Cerebellum (tissue), 4 donors: ENCODE measurements at places on chromosomes 4 and X.
A peak's percentile ranks its signal among the peaks of the same experiment; 100 is the strongest.

DNA sequence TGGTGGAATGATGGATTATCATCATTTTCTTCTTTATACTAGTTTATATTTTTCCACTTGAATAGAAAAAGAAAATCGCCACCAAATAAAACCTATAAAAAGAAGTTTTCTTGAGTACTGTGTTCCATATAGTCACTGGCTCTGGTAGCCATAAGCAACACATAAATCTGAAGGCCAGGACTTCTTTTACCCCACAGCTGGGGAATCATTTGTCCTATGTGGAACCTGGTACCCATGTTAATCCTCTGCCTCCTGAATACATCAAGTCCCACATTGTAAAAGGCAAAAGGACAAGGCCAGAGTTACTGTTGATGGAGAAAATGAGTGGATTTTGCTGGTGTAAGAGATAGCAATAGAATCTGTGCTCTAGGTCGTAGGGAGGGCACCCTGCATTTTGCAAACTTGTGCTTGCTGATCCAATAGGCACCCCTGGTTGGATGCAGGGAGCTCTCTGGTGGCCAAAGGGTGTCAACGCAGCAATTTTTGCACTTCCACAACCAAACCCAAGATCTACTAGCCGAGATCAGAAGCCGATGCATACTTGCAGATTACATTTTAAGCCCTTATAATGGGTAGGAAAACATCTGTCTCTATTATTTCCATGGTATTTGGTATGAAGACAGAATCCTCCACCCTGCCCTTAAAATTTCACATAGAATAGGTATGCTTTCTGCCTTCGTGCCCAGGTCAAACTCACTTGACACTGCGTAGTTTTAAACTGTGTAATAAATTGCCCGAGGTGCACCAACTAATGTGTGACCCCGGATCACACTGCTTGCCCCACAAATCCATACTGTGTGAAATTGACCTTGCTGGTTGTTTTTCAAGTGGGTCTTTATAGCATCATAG lies 146.2 kb upstream of the SCML1 start:
- DNase-seq, result peak; percentile 41

GRCh38 chr4:180426938-180427337 lies 1816.3 kb upstream of the TENM3 start:
- DNase-seq, result no peak

- peak; percentile 41 for DNase-seq
These were observed 32.6 kb downstream of the DCK start for GRCh38 chr4:71026086-71026485.

- no peak for DNase-seq
These were observed 1.6 kb downstream of the KLHL13 start for GRCh38 chrX:118114971-118115370.

DNA sequence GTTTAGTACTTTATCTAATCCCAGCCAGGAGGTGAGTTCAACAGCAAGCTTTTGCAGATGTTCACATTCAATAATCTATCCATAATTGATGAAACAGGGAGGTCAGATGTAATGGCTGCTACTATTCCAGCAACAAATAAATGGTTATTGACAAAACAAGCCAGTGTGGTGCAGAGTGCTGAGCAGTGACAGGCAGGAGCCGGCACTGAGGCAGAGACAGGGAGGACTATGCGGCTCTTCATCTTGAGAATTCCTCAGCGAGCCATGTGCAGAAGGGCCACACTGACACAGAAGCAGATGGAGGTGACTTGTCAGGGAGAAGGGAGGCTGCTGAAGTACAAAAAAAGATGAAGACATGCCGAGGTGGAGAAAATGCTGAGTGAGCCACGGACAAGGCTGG lies 98.3 kb downstream of the TTC29 start:
- no peak for DNase-seq

- no peak for DNase-seq
These were observed 511.5 kb downstream of the SPIN4 start for GRCh38 chrX:62839596-62839995.

DNA sequence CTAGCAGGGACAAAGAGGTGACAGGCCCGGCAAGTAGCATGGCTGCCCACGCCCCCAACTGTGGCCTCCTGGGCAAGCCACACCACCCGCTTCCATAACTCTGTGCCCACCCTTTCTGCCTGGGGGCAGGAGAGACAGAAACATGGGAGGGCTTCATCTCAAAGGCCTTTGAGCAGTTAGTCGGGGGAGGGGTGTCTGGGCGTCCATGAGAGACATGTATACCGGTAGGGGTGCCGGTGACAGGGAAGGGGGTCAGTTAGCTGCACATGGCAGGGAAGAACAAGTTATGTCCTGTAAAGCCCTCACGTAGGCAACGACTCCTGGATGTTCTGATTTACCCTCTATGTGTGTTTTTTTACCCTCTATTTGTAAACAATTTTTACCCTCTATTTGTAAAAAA lies 9.3 kb downstream of the PDZD4 start:
- DNase-seq, result no peak

DNA sequence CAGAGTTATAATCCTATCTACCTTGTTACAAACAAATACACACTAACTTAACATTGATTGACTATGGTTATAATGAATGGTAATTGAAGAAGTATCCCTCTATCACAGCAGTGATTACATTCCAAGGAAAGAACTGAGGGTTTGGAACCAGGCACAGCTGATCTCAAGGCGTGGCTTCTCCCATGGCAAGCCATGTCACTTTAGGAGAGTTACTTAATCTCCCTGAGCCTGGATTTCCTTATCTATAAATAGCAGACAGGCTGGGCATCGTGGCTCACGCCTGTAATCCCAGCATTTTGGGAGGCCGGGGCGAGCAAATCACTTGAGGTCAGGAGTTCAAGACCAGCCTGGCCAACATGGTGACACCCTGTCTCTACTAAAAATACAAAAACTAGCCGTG lies 25.6 kb downstream of the SORBS2 start:
- DNase-seq, result no peak

DNA sequence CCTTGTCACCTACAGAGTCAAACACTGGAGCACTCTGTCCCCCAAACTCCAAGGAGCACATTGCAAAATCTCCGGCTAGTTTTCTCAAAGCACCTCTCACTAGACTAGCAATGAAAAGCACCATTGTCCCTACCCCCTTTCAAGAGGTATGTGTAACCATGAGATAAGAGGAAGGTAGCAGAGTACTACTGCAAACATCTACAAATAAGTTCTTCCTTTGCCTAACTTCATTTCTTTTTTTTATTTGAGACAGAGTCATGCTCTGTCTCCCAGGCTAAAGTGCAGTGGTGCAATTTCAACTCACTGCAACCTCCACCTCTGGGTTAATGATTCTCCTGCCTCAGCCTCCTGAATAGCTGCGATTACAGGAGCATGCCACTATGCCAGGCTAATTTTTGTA lies 17.7 kb downstream of the PPP4R3C start:
- no peak for DNase-seq

- DNase-seq, result no peak
These were observed 500.2 kb downstream of the INPP4B start for GRCh38 chr4:142345924-142346323.

GRCh38 chrX:70437921-70438665 lies 6.5 kb upstream of the DLG3 start:
- no peak for DNase-seq

DNA sequence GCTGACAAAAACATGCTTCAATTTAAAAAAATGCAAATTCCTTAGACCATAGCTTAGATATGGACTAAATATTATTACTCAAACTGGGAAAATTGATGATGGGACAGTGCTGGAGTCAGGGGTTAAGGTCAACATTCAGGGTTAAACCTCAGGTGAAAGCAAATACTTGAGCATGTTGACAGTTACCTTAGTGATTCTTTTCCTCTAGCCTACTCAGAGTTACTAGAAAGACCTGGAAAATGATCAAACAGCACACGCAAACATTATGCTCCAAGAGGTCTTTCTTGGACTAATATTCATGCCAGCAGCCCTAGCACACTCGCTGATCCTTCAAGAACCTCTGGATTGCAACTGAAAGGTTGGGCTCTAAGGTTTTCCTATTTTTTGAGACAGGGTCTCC lies 10.8 kb downstream of the IGFBP7 start:
- DNase-seq, result no peak

GRCh38 chr4:16488084-16488483 lies 261.8 kb upstream of the TAPT1 start:
- DNase-seq, result no peak

DNA sequence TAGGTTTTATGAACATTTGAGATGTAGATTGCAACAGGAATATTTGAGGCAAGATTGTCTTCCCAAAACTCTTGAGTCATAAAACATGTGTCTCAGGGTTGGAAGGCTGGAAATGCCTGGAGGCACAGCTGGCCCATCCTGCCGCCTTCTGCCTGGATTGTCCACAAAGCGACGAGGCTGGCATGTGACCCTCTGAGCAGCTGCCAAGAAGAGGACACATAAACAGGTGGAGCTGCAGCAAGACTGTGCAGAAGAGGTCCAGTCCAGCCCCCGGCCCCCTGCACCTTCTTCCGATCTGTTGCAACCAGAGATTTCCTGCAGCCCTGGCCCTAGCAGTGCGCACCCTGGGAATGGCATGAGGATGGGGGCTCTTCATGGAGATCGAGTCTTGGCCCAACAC lies 101.9 kb upstream of the BCOR start:
- DNase-seq, result no peak

DNA sequence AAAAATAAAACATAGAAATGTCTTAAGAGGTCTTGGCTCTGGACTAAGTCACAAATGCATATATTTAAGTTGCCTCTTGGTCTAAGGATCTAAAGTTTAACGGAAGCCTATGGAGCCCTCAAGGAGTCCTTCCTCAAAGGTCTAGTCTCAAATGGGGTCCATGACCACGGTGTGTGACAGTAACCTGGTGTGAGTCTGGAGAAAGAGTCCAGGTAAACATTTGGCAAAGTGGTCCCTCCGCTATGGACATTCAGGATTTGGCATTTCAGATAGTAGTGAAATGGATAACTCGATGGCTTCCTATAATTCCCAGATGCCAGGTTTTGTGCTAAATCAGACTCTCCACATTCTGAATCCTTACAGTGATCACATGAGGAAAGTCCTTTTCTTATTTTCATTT lies 44.2 kb downstream of the RHOH start:
- no peak for DNase-seq

GRCh38 chr4:179196511-179196910 lies 1754.3 kb upstream of the AGA start:
- DNase-seq, result no peak

DNA sequence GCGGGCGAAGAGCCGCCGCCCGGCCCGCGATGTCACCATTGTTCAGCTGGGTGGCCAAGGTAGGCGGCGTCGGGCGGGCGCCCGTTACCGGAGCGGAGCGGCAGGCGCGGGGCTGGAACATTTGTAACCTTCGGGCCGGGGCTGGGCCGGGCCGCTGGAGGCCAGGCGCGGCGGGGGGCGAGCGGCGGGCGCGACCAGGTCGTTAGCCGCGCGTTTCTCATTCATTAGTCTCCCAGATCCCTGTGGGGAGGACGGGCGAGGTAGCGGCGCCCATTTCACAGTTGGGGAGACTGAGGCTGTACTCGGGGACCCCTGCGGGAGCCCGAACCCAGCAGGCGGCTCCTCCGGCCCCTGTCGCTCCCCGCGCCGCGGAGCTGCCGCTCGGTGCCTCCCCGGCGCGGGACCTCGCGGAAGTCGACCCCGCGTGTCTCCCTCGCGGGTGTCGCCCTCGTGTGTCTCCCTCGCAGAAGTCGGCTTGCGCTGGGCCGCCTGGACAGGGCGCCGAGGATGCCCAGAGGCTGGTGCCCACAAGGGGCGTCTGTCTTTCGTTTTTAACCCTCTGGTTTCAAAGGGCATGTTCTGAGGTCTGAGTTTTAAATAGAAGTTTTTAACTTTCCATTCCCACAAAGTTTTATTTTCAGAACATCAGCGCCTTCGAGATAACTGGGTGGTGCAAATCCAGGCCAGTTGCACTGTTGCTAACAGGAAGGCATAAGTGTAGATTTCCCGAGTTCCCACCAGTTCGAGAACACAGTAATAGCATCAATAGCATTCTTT lies 17.5 kb downstream of the PTTG2 start:
- peak; percentile 31 for DNase-seq

- DNase-seq, result no peak
These were observed 107.5 kb downstream of the EGF start for GRCh38 chr4:110020139-110020538.

DNA sequence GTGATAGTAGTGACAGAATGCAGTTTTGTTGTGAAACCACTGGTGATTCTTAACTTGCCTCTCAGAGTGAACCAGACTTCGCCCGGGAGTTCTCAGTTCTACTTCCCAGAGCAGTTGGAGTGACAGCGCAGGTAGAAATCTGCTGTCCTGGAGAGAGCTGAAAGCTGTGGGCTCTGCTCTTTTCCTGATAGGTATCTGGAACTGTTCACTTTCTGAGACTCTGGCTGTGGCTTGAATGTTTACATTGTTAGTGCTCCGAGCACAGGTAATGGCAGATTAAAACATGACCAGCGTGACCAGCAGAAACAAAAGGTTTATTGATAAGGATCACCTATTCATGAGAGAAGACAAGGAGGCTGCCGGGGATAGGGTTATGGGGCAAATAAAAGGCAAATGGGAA lies 360.7 kb downstream of the BMPR1B start:
- no peak for DNase-seq

DNA sequence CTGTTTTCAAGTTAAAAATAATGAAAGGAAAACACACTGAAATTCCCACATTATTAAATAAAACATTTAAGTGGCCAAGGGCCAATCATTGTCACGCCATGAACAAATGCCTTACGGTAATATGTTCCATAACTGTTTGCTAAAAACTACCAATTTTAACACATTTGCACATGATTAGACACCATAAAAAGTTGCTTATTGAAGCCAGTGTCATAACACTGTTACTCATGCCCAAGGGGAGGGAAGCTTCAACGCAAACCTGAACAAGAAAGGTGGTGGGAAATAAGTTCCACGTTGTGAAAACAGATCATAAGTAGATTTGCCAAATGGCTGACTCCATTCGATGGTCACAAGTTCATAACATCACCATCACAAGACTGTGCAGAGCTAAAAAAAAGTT lies 739.3 kb upstream of the FAM241A start:
- no peak for DNase-seq

- no peak for DNase-seq
These were observed 722 bp downstream of the FGF16 start for GRCh38 chrX:77447653-77448569.

- no peak for DNase-seq
These were observed 1037.0 kb upstream of the SLIT2 start for GRCh38 chr4:19214591-19215186.

DNA sequence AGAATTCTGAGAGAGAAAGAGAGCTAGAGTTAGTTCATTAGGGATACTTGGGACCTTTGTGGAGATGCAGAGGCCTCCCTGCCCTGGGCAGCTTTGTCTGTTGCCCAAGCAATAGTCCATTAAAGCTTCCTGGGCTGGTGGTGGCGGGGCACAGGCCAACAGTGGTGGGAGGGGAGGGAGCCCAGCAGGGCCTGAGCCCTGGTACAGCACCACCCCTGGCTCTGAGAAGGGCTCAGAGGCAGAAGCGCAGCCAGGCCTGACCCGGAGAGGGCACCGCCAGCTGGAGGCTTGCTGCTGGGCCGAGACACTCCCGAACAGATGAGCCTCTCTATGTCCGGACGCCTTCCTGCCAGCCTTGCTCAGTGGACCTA lies 65.3 kb downstream of the EFNB1 start:
- peak; percentile 2 for DNase-seq

- DNase-seq, result no peak
These were observed 62.9 kb upstream of the SLC34A2 start for GRCh38 chr4:25592736-25593135.
